ENCODE measurements at places on chromosomes 16 and 17. TPM values are rescaled to one million over a fixed set of nuclear protein-coding genes. Genes with fewer than 3 reads are reported as not detected.

The KLHDC4 gene
- total RNA-seq = 7.9 TPM

The CD300LB gene
- total RNA-seq = not detected

The TBC1D26 gene
- not detected for total RNA-seq

The SOST gene
- not detected for total RNA-seq

The ABCC6 gene
- 0.12 TPM for total RNA-seq

The AGRP gene
- total RNA-seq = not detected

The KRTAP2-3 gene
- not detected for total RNA-seq

The TMEM114 gene
- total RNA-seq = not detected

The ZPBP2 gene
- not detected for total RNA-seq

The GPR142 gene
- total RNA-seq = not detected

The EXOC3L1 gene
- total RNA-seq = 0.69 TPM

The GPRC5B gene
- 6.6 TPM for total RNA-seq

The CIITA gene
- 1.9 TPM for total RNA-seq

The SHBG gene
- 0.83 TPM for total RNA-seq

The HSF4 gene
- 5.3 TPM for total RNA-seq

The TMEM88 gene
- not detected for total RNA-seq

The EVPL gene
- total RNA-seq = not detected

The NEUROD2 gene
- not detected for total RNA-seq

The OTOP2 gene
- total RNA-seq = not detected

The KCNH4 gene
- not detected for total RNA-seq

The ACTG1 gene
- total RNA-seq = 5,091 TPM

The TBC1D28 gene
- not detected for total RNA-seq

The CHST6 gene
- 0.54 TPM for total RNA-seq

The COX4I1 gene
- 515 TPM for total RNA-seq

The PIMREG gene
- 6.6 TPM for total RNA-seq

The SPOP gene
- total RNA-seq = 47.6 TPM

The DNAH17 gene
- total RNA-seq = not detected

The MT1A gene
- 0.88 TPM for total RNA-seq

The SKAP1 gene
- total RNA-seq = not detected

The CNGB1 gene
- not detected for total RNA-seq

The TMC8 gene
- total RNA-seq = not detected

The TBX6 gene
- 0.37 TPM for total RNA-seq

The SPNS1 gene
- total RNA-seq = 30.3 TPM

The TAOK1 gene
- 64.9 TPM for total RNA-seq

The CES5A gene
- total RNA-seq = not detected

Data from cardiac ventricle fibroblast (primary cell).